RPMI8226 (cell line): ENCODE measurements at places on chromosomes 7 and 10.
A peak's percentile ranks its signal among the peaks of the same experiment; 100 is the strongest.

GRCh38 chr7:132751244-132751647 is 175.0 kb upstream of the PLXNA4 start:
- DNase-seq, result no peak

- no peak for DNase-seq
These were observed 125.4 kb upstream of the BET1 start for GRCh38 chr7:94129443-94130140.

- peak; percentile 5 for DNase-seq
These were observed 147.9 kb downstream of the PARD3 start for GRCh38 chr10:34667177-34667576.

GRCh38 chr7:104891949-104892348 is 122.1 kb upstream of the KMT2E start:
- DNase-seq, result no peak

DNA sequence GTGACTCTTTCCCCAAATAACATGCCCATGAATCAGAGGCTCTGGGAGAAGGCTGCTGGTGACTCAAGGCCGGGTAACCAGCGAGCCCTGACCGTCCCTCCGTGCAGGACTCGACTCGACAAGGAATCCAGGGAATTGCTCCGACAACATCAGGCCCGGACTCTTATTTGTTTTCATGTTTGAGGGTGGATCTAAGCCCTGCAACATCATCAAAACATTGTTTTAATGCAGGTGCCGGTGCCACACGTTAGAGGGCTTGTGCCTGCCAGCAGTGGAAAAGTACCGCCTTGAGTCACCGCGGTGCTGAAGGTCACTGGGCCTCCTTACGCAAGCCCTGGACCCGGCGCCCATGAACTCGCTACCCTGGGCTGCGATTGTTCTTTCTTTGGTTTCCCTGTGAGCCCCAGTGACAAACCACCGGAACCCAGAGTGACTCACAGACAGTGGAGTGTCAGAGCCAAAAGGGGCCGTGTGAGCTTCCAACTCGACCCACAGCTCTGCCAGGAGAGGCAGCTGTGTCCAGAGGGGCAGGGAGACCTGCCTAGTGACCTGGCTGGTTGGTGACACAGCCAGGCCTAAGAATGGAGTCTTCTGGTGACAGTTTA is 139.4 kb upstream of the SHH start:
- no peak for DNase-seq

- no peak for DNase-seq
These were observed 17.4 kb downstream of the TECPR1 start for GRCh38 chr7:98234429-98235147.

DNA sequence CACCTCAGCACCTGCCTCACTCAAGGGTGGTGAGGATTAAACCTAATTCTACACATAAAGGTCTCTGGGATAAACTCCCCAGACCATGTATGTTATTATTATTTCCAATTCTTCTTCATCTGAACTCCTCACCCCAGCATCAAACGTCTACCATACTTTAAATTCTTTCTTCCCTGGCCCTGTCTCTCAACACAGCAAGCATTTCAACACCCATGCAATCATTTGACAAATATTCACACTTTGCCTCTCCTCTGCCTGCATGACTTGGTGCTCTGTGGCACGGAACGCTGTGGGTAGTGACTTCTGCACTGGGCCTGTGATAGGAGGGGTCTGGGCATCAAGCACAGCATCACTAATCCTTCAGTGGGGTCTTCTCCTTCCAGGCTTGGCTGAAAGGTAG is 490.8 kb downstream of the TNS3 start:
- no peak for DNase-seq

- peak; percentile 40 for DNase-seq
These were observed 521.7 kb downstream of the ADRA2A start for GRCh38 chr10:111598433-111599059.

DNA sequence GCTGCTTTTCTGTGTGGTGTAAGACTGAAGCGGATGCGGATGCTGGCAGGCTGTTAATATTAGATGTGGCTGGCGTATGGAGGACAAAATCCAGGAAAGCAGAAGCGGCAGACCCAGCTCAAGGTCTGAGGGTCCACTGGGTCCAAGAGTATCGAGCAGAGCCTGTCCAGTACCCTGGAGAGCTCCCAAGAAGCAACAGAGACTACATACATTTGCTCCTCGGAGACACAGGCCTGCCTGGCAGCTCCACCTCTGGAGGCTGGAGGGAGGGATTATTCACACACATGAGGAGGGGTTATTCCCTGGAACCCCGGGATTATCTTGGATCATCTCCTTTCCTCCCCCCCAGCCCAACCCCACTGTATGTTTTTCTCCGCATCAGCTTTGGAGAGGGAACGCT is 31.3 kb upstream of the LOXL4 start:
- no peak for DNase-seq

GRCh38 chr10:129104266-129105045 is 362.6 kb upstream of the MGMT start:
- no peak for DNase-seq

- DNase-seq, result no peak
These were observed 16.7 kb downstream of the DPYSL4 start for GRCh38 chr10:132203256-132204077.

DNA sequence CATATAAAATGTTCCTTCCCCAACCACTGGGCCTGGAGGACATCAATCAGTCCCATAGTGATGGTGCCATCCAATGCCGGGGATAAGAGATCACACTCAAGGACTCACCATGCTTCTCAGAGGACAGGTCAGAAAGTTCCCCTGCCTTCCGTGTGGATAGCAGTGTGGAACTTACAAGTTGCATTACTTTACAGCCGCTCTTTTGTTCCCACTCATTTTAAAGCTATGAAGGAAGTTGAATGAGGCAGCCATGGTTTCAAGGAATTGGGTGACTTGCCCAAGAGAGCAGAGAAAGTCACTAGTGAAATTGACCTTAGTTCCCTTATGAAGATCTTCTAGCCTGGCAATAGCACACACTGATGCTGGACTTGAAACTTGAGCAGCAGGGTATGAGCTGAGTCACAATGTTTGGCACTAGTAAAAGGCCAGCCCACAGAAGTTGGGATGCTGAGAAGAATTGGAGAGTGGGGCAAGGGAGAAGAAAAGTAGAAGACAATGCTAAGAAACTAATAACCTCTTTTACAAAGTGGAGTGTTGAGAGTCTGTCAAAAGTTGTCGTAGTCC is 78.7 kb downstream of the CXCL12 start:
- no peak for DNase-seq

- DNase-seq, result no peak
These were observed 26.1 kb upstream of the GPR26 start for GRCh38 chr10:123640016-123640535.
